B cell (primary cell): ENCODE measurements at places on chromosomes 5 and 9. TPM values are rescaled to one million over a fixed set of nuclear protein-coding genes. Genes with fewer than 3 reads are reported as not detected.

TYRP1 gene
- not detected in 2 replicates for total RNA-seq

PIP5KL1 gene
- 1.4 and 2.1 TPM in 2 replicates for total RNA-seq

ADAMTS16 gene
- not detected in 2 replicates for total RNA-seq

DNA sequence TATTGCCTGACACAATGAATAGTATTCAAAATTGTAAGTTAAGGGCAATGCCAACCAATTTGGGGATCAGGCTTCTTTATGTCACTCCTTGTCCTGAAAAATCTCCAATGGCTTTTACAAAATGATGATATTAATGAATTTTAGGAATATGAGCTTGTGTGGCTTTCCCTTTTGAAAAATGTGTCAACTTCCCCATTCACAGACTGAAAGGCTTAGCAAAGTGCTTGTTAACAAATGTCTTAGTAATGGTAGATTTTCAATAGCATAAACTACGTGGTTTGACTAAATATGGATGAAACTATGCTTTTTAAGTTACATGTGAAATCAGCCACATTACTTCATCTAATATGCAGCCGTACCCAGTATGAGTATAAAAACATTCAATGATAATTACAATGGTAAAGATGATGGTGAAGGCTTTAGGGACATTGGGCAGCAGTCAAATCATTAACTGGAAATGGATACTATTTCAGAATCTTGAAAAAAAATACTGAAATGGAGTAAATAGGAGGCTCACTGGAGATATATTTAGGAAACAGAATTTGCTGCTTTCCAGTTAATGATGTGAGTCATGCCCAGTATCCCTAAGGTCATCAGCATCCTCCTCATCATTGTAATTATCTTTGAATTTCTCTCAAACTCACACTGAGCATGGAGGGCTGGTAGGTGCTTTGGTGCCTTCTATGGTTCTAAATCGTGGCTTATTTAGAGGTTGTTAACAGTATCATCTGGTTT, 113.3 kb upstream of the ZNF608 start:
- H3K27ac ChIP-seq: no peak overlapping the region
- no peaks in the 10 kb centered on the region for H3K27me3 ChIP-seq
- H3K4me1 ChIP-seq: peaks cover 13% of the 10 kb centered on the region
- H3K4me3 ChIP-seq: no peak overlapping the region

GRCh38 chr5:57871496-57871895, 388.9 kb upstream of the ACTBL2 start:
- no peak for DNase-seq
- no peak overlapping the region for H3K27ac ChIP-seq
- H3K4me1 ChIP-seq: no peaks in the 10 kb centered on the region
- no peaks in the 10 kb centered on the region for H3K36me3 ChIP-seq

- no peak overlapping the region for H3K27ac ChIP-seq
- H3K4me3 ChIP-seq: no peak overlapping the region
- DNase-seq: no peak
- peaks cover 7% of the 10 kb centered on the region for H3K36me3 ChIP-seq
- H3K4me1 ChIP-seq: no peaks in the 10 kb centered on the region
Observed at GRCh38 chr5:115237066-115237465, 25.6 kb downstream of the PGGT1B start.

- no peak overlapping the region for H3K4me3 ChIP-seq
- DNase-seq: no peak
- no peaks in the 10 kb centered on the region for H3K36me3 ChIP-seq
- H3K4me1 ChIP-seq: no peaks in the 10 kb centered on the region
- no peaks in the 10 kb centered on the region for H3K27me3 ChIP-seq
- H3K27ac ChIP-seq: no peak overlapping the region
Observed at GRCh38 chr5:6048746-6049145, 329.6 kb downstream of the MED10 start.

DNA sequence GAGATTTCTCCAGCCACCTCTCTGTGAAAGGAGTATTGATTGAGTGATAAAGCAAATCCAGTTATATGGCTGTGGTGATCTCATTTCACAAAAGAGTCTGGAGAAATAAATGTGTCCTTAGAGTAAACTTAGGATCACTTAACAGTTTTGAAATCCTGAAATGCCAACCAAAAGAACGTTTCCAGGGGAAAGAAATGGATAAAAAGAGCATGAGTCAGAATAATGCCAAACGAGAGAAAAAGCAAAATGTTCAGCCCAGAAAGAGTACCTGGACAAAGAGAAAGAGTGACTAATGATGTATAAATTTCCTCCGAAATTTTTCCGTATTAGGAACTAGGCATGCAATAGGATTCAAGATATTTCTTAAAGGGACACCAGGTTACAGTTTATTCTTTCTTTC, 463.1 kb upstream of the CDH10 start:
- H3K27ac ChIP-seq: no peak overlapping the region
- no peaks in the 10 kb centered on the region for H3K27me3 ChIP-seq
- H3K36me3 ChIP-seq: no peaks in the 10 kb centered on the region
- DNase-seq: no peak
- no peaks in the 10 kb centered on the region for H3K4me1 ChIP-seq

DNA sequence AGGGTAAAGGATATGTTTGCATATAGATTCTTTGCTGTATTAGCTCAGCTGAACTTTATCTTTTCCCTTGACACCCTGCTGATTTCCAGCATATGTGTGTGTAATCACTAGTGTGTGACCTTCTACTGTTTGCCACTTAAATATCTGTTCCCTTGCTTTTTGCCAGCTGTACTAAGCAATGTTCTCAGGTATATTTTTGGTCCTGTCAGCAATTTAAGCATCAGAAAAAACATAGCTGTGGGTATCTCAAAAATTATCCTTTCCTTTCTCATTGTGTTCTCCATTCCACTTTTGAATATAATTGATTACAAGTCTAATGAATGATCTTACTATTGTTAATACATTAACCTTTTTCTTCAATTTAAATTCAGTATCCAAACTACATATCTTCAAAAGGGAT, 59.2 kb upstream of the CDH10 start:
- H3K4me3 ChIP-seq: no peak overlapping the region
- no peak overlapping the region for H3K27ac ChIP-seq
- H3K27me3 ChIP-seq: no peaks in the 10 kb centered on the region
- no peaks in the 10 kb centered on the region for H3K4me1 ChIP-seq
- H3K36me3 ChIP-seq: no peaks in the 10 kb centered on the region

DNA sequence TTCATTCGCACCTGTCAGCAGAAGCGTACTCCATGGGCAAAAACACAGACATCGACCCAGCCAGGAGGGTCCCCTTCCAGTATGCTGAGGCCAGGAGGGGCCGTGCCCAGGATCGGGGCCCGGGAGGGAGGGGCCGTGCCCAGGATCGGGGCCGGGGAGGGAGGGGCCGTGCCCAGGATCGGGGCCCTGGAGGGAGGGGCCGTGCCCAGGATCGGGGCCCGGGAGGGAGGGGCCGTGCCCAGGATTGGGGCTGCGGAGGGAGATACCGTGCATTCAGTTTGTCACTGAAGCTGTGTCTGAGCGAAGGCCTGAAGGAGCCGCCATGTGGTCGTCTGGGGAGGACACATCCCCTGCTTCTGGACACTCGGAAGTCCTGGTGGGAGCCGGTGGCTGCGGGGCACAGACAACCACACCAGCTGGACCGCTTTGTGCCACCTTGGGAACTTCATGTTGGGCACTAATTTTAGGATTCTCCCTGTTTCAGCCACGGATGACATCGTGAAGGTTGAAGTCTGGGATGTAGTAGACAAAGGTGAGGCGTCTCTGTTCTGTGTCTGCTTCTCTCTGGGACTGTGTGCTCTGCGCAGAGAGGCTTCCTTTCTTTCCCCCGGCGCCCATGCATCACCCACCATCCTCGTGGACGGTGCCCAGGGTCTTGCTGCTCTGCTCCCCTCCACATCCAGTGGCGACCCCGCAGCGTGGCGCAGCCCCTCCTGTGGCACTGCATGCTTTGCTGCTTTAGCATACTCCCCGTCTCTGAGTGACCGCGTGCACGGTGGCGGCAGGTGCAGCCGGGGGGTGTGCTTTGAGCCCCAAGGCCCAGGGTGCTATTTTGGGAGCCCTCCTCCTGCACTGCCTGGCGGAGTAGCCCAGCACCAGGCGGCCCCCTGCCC, 16.7 kb upstream of the AJM1 start:
- no peak overlapping the region for H3K27ac ChIP-seq
- no peaks in the 10 kb centered on the region for H3K27me3 ChIP-seq
- no peak overlapping the region for H3K4me3 ChIP-seq
- no peaks in the 10 kb centered on the region for H3K4me1 ChIP-seq
- DNase-seq: no peak

GRCh38 chr9:119634006-119634405, 264.8 kb upstream of the BRINP1 start:
- H3K4me3 ChIP-seq: no peak overlapping the region
- H3K27ac ChIP-seq: no peak overlapping the region
- no peaks in the 10 kb centered on the region for H3K4me1 ChIP-seq

DNA sequence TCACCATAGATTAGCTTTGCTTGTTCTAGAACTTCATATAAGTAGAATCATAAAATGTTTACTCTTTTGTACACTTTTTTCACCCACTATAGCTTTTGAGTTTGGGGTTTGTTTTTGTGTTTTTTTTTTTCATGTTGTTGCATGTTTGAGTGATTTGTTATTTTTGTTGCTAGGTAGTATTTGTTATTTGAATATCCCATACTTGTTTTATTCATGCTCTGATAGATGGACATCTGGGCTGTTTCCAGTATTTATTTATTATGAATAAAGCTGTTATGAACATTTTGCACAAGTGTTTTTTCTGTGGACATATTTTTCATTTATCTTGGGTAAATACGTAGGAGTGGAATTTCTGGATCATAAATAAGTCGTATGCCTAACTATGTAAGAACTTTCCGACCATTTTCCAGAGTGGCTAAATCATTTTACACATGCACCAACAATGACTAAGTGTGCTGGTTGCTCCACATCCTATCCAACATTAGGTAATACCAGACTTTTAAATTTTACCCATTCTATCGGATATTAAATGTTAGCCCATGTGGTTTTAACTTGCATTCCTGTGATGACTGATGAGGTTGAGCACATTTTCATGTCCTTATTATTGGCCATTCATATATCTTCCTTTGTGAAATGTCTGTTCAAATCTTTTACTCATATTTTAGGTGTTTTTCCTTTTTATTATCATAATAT, 69.1 kb upstream of the NR4A3 start:
- no peak overlapping the region for H3K27ac ChIP-seq
- no peak overlapping the region for H3K4me3 ChIP-seq
- DNase-seq: no peak
- no peaks in the 10 kb centered on the region for H3K36me3 ChIP-seq

DNA sequence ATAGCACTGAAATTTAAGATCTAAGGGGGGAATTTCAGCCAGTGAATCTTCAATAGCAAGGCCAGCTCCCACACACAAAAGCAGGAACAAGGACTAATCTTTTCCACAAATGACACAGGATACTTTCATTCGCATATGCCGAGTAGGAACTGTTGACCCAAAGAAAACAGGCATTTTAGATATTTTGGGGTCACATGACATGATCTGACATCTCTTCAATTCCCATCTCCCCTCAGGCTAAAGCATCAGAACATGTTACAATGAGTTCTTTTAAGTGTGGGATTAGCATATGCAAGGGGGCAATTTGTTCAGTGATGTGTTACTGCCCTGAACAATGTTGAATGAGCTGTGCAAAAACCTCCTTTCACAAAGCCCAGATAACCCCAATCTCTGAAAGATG, 68.2 kb downstream of the TLE1 start:
- H3K36me3 ChIP-seq: peaks cover 4% of the 10 kb centered on the region
- H3K27ac ChIP-seq: no peak overlapping the region
- no peak for DNase-seq
- H3K4me1 ChIP-seq: peaks cover 18% of the 10 kb centered on the region
- no peaks in the 10 kb centered on the region for H3K27me3 ChIP-seq
- no peak overlapping the region for H3K4me3 ChIP-seq

GRCh38 chr9:138011951-138012500, 134.4 kb downstream of the CACNA1B start:
- no peak overlapping the region for H3K27ac ChIP-seq
- no peaks in the 10 kb centered on the region for H3K4me1 ChIP-seq
- DNase-seq: no peak
- no peak overlapping the region for H3K4me3 ChIP-seq
- no peaks in the 10 kb centered on the region for H3K36me3 ChIP-seq

DNA sequence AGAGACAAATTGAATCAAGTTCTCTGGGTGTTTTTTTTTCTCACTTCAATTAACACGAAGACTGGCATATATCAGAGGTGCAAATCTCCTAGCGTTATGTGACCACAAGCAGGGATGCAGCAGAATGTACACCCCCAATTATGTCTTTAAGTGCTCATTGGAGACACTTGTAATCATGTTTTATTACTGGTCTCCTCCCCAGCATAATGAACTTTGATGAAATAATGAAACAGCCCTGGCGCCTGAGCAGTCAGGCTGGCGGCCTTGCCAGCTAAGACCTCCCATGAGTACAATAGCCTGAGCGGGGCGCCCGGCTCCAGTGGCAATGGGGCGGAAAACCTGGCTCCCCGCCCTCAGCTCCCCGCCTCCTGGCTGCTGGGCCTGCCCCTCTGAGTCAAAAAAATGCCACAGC, 209.4 kb upstream of the MSX2 start:
- no peaks in the 10 kb centered on the region for H3K27me3 ChIP-seq
- no peak overlapping the region for H3K4me3 ChIP-seq
- no peak for DNase-seq
- H3K4me1 ChIP-seq: no peaks in the 10 kb centered on the region
- no peaks in the 10 kb centered on the region for H3K36me3 ChIP-seq

DNA sequence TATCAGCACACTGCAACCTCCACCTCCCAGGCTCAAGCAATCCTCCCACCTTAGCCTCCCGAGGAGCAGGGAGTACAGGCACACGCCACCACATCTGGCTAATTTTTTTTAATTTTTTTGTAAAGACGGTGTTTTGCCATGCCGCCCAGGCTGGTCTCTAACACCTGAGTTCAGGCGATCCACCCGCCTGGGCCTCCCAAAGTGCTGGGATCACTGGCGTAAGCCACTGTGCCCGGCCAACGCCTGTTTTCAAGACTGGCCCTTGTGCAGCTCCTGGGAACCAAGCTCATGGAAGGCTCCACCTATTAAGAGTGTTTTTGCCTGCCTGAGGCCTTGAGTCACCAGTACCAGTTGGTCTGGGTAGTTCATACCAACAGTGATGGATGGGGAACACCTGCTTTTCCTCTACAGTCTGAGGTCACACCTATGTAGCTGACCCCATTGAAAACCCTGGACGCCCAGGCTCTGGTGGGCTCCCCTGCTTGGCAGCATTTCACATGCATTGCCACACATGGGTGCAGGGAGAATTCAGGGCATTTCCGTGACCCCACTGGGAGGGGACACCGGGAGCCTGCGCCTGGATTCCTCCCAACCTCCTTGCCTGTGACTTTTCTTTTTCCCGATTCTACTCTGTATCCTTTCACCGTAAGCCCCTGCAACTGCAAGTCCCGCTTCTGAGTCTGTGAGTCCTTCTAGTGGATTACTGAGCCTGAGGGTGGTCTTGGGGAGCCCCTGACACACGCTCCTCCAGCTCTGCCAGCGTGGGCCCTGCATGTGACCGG, 63.5 kb downstream of the ZNF354C start:
- H3K4me1 ChIP-seq: no peaks in the 10 kb centered on the region
- DNase-seq: no peak
- H3K27me3 ChIP-seq: no peaks in the 10 kb centered on the region
- no peaks in the 10 kb centered on the region for H3K36me3 ChIP-seq
- H3K4me3 ChIP-seq: no peak overlapping the region

DNA sequence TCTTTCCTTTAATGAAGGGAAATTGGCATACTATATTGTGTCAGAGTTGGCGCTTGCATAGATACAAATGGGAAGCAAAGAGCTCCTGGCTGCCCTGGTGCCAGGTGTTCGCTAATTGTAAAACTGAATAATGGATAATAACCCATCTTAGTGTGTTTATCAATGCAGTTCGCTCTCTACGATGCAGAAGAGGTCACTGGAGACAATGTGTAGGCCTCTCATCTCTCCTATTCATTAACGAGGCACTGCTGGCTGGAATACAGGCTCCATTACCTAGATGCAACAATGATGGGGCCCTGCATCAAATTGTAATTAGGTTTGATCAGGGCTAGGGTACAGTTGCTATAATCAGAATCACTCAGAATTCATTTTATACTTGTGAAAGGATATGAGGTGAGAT, 171.0 kb downstream of the RMI1 start:
- no peaks in the 10 kb centered on the region for H3K36me3 ChIP-seq
- no peak overlapping the region for H3K4me3 ChIP-seq
- no peaks in the 10 kb centered on the region for H3K4me1 ChIP-seq
